ENCODE measurements at places on chromosomes 4 and X.

- no peak for DNase-seq
Observed at GRCh38 chrX:3271834-3272186, 74.6 kb downstream of the MXRA5 start.

DNA sequence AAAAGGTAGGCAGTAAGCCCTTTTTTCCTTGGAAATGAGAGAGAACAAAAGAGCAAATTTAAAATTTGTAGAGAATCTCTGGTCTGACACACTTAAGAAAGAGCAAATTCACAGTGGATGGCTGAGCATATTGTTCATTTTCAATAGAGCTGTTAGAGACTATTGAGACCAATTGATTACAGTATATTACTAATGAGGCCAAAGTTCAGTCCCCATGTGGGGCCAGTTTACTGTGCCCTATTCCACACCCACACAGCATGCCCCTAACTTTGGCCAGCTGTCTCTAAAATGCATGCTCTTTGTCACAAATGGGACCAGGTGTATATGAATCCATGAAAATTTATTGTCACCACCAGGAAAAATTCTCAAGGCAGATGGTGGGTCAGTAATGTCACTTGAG lies 470.5 kb downstream of the PCDH7 start:
- DNase-seq = no peak

- no peak for DNase-seq
Observed at GRCh38 chrX:136157187-136157586, 9.9 kb downstream of the FHL1 start.

- no peak for DNase-seq
Observed at GRCh38 chrX:29858714-29859113, 356.6 kb upstream of the MAGEB2 start.

- DNase-seq = no peak
Observed at GRCh38 chr4:88382621-88383020, 4.0 kb downstream of the HERC6 start.

GRCh38 chr4:95093460-95093859 lies 335.7 kb downstream of the BMPR1B start:
- DNase-seq = no peak

GRCh38 chr4:139027776-139028175 lies 12.2 kb downstream of the NOCT start:
- DNase-seq = no peak

- DNase-seq = no peak
Observed at GRCh38 chr4:3792813-3793212, 26.6 kb downstream of the ADRA2C start.

GRCh38 chr4:43276321-43276720 lies 383.8 kb downstream of the GRXCR1 start:
- no peak for DNase-seq

GRCh38 chr4:108581083-108581482 lies 39.3 kb upstream of the RPL34 start:
- DNase-seq = no peak

DNA sequence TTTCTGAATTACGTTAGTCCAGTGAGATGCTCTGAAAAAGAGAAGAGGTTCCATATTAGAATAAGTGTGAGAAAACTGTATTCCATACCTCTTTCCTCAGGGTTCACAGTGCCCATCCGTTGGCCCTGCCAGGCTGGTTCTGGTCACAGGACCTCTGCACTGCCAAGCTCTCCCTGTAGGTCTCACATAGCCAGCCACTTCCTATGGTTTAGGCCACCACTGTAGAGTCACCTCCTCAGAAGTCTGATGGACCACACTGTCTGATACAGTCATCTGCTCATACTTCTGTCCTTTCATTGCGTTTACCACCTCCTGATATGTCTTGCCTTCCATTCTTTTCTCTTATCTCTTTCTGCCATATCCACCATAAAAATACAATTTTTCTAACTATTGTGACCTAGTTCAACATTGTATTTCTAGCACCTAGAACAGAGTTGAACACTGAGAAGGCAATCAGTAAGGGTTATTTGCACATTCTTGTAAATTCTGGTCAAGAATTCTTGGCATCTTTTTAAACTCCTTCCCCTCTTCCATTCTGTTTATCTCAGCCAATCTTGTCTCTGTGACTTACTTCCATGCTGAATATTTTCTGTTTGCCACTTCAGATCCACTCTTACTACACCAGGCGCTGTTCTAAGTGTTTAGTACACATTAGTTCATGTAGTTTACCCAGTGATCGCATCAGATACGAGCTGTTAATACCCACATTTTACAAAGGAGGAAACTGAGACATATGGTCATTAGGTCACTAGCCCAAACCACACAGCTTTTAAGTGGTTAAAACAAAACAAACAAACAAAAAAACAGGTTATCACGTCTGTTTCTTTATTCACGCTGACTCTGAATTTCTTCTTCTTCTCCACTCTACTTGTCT lies 125.6 kb downstream of the CBR4 start:
- no peak for DNase-seq

- no peak for DNase-seq
Observed at GRCh38 chr4:75881476-75881875, 20.8 kb downstream of the PPEF2 start.

GRCh38 chr4:113921089-113921794 lies 58.2 kb downstream of the ARSJ start:
- no peak for DNase-seq

DNA sequence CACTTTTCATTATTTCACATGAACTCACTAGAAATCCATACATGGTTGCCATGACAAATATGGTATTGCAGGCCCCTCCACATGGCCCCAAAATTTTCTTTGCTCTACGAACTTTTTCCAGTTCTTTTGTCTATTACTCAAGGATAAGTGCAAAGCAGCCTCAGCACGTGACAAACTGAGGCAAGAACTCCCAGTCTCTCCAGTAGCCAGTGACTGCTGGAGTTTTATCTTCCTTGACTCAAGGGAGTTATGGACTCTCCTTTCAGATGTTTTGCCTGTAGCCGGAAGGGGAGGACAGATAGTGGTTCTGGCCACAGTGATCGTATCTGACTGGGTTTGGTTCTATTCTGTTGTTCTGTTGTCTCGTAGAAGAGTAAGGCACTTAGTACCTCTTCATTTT lies 105.5 kb downstream of the ARHGAP24 start:
- no peak for DNase-seq

GRCh38 chr4:31370866-31371465 lies 650.8 kb downstream of the PCDH7 start:
- no peak for DNase-seq

All from activated naive CD8-positive, alpha-beta T cell treated with anti-CD3 and anti-CD28 coated beads, Interleukin-2, amount 50 U/mL, for 16 hours (primary cell).